Caudate nucleus (tissue), 63 donors: ENCODE measurements at places on chromosomes 6 and 20.

DNA sequence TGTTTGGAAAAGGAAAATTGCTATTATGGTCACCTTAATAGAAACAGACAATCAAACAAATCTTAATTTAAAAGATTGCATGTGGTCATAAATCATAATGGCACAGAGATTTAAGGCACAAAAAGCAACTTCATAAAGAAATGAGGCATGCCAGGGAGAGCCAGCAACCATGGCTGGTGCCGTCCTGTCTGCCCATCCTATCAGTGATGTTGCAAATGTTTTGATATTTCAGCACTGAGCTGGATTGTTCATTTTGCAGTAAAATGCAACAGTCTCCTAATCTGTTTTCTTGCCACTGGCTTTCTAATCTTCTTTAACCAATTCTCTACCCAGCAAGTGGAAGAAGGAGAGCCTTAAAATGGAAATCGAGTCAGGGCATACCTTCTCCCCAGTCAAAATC is 249.8 kb downstream of the SAMD5 start:
- no peak for DNase-seq

DNA sequence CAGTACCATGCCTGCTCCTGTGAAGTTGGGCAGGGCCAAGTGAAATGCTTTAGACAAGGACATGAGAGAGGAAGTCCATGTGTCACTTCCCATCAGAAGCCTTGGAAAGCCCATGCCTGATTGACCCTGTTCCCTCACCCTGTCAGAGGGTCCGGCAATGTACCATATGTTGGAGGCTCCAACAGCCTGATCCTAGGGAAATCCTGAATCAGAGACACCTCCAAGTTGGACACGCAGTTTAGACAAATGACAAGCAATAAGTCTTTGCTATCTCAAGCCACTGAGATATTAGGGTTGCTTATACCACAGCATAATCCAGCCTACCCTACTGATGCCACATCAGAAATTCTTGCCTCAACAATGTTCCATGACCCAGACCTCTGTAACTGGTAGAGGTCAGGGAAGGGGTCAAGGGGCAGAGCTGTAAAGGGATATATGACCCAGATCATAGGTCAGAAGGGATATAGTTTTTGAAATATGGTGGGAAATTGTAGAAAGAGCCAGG is 174.8 kb downstream of the HACE1 start:
- DNase-seq, result no peak

- DNase-seq, result no peak
Observed at GRCh38 chr20:49394264-49394663, 88.2 kb downstream of the KCNB1 start.

- no peak for DNase-seq
Observed at GRCh38 chr6:56280126-56280525, 32.7 kb upstream of the COL21A1 start.

GRCh38 chr6:139942331-139942730 is 567.9 kb upstream of the CITED2 start:
- no peak for DNase-seq
